Uterine smooth muscle cell (primary cell): ENCODE measurements at places on chromosomes 2 and 18. TPM values are rescaled to one million over a fixed set of nuclear protein-coding genes. Genes with fewer than 3 reads are reported as not detected.

HOXD3 gene
- total RNA-seq, result 0.25 and 0.33 TPM in 2 replicates

CD8B gene
- total RNA-seq, result not detected in 2 replicates

FSHR gene
- not detected in 2 replicates for total RNA-seq

VIT gene
- total RNA-seq, result 0.37 and 1.5 TPM in 2 replicates

SLC14A1 gene
- total RNA-seq, result 13.3 and 34.7 TPM in 2 replicates

IL37 gene
- 0.22 TPM in 1 of 2 replicates, not detected in the other for total RNA-seq

RUFY4 gene
- total RNA-seq, result not detected in 2 replicates

SIX3 gene
- under 0.01 TPM in 1 of 2 replicates, not detected in the other for total RNA-seq

LHCGR gene
- not detected in 2 replicates for total RNA-seq

DPP10 gene
- total RNA-seq, result not detected in 2 replicates

FLACC1 gene
- total RNA-seq, result 1.4 and 2.0 TPM in 2 replicates

AQP12A gene
- total RNA-seq, result not detected in 2 replicates

SIX2 gene
- 1.00 and 1.1 TPM in 2 replicates for total RNA-seq

TNFRSF11A gene
- 0.22 and 0.25 TPM in 2 replicates for total RNA-seq

FAM161A gene
- 3.9 and 4.4 TPM in 2 replicates for total RNA-seq

PAX8 gene
- 0.12 and 0.89 TPM in 2 replicates for total RNA-seq

GFPT1 gene
- 73.7 and 106 TPM in 2 replicates for total RNA-seq

SMAD2 gene
- 107 and 112 TPM in 2 replicates for total RNA-seq

DSG4 gene
- not detected in 2 replicates for total RNA-seq

KANSL1L gene
- total RNA-seq, result 15.5 and 23.4 TPM in 2 replicates

ZSWIM2 gene
- 0.11 and 0.62 TPM in 2 replicates for total RNA-seq

SLC40A1 gene
- total RNA-seq, result 2.4 and 9.5 TPM in 2 replicates

MLPH gene
- total RNA-seq, result 29.1 and 110 TPM in 2 replicates

ZNF513 gene
- 9.0 and 11.1 TPM in 2 replicates for total RNA-seq
